ENCODE measurements at places on chromosomes 16 and 17.

GRCh38 chr17:57626520-57627210 is 118.4 kb downstream of the CCDC182 start:
- no peak for DNase-seq

DNA sequence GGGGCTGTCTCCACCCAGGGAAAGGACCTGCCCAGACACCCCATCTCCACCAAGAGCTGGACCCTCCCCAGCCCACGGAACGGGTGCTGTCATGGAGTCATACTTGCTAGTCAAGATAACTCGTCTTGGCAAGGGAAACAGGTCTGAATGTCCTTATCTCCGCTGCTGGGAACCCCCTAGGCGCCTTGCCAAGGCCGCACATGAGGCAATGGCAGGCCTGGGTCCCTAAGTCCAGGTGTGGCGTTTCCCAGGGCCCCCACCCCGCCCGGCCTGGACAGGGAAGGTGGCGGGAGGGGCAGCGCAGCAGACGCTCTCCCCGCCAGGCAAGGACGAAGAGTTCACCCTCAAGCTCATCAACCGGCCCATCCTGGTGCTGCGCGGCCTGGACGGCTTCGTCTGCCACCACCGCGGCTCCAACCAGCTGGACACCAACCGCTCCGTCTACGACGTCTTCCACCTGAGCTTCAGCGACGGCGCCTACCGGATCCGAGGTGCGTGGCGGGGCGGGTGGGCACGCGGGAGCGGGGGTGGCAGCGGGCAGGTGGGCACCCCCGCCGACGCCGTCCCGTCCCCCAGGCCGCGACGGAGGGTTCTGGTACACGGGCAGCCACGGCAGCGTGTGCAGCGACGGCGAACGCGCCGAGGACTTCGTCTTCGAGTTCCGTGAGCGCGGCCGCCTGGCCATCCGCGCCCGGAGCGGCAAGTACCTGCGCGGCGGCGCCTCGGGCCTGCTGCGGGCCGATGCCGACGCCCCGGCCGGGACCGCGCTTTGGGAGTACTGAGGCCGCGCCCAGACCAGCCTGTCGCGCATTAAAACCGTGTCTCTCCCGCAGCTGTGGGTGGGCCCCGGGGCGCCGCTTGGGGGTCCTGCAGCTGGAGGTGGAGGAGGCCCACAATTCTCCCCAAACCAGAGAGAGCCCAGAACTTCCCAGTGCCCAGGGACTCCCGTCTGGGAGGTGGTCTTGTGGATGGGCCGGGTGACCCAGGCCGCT is 8.4 kb downstream of the FSCN2 start:
- no peak for DNase-seq

DNA sequence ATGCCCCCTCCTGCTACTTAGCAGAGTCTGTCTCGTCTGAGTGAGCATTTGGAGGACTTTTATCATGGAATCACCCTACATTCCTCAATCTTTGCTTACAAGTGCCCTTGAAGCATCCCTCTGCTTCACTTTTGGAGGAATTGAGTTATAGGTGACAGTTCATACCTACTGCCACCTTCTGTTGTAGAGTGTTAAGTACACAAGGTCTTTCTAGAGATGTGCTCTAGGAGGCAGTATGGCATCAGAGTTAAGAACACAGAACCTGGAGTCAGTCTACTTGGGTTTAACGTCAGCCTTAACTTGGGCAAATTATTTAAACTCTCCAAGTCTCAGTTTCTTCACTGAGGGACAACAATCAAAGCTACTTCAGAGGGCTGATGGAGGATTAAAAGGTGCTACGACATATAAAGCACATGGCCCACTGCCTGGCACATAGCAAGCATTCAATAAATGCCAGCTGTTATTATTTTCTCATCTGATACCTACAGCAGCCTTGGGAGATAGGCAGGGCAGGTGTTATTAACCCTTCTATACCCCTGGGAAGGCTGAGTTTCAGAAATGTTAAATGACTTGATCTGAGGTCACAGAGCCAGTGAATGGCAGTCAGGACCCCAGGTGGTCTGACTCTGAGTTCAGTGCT is 62.2 kb downstream of the UTP18 start:
- no peak for DNase-seq

DNA sequence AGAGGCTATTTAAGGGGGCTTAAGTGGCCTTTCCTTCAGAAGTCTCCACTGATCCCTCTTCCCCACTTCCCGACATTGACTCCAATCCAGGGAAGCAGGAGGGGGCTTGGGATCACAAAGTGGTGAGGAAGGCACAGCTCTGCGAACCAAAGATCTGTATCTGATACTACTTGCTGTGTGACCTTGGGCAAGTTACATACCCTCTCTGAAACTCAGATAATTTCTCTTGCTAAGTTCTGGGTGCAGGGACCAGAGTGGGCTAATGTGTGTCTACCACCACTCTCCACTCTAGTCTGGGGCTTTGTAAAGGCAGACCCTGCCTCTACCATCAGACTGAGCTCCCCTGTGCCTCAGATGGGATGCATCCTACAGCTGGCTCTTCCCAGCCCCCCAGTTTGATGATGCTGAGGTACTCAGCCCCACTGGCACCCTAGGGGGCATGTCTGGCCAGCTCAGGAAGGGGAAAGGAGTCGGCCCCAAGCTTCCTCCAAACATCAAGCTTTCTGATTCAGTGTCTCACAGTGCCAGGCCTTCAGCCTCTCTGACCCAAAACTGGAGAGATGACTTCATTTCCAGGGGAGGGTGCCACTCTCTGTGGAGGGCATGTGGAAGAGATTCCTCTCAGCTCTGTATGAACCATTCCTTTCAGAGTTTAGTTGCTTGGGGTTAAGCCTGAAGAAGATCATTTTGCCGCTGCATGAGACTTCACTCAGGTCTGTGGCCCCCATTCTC is 10.9 kb downstream of the DLX4 start:
- no peak for DNase-seq

DNA sequence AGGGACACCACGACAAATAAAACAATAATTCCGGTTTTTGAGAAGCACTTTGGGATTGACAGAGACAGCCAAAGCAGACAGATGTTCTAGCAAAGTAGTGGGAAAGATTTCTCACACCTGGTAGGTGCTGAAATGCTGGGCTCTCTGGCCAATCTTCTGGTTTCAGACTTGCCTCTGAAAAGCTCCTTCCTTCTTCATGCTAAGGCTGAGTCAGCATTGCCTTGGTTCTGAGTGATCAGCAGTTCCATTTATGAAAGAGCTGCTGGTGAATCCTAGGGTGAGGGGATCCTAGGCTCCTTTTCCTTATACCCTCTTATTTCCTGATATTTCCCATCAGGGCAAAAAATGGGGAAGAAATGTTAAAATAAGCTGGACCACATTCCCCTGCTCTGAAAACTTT is 268.7 kb upstream of the SALL1 start:
- DNase-seq = no peak

GRCh38 chr17:54455251-54455868 is 445.3 kb upstream of the TOM1L1 start:
- no peak for DNase-seq

GRCh38 chr17:81708739-81709185 is 3.3 kb upstream of the SLC25A10 start:
- DNase-seq = no peak

DNA sequence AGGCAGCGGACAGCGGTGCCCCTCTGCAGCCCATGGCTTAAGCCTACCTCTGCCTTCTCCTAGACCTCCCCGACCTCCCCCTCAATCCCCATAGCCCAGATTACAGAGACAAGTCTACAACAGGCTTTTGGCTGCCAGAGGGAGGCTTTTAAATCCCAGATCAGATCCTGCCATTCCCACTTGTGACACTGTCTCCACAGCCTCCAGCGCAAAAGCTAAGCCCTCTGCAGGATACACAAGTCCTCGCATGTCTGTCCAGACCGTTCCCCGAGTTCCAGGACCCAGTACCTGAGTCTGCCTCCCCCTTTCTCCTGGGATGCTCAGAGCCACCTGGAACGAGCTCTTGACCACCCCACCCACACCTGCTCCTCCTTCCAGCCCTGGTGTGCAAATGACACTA is 31.2 kb downstream of the VAC14 start:
- no peak for DNase-seq

DNA sequence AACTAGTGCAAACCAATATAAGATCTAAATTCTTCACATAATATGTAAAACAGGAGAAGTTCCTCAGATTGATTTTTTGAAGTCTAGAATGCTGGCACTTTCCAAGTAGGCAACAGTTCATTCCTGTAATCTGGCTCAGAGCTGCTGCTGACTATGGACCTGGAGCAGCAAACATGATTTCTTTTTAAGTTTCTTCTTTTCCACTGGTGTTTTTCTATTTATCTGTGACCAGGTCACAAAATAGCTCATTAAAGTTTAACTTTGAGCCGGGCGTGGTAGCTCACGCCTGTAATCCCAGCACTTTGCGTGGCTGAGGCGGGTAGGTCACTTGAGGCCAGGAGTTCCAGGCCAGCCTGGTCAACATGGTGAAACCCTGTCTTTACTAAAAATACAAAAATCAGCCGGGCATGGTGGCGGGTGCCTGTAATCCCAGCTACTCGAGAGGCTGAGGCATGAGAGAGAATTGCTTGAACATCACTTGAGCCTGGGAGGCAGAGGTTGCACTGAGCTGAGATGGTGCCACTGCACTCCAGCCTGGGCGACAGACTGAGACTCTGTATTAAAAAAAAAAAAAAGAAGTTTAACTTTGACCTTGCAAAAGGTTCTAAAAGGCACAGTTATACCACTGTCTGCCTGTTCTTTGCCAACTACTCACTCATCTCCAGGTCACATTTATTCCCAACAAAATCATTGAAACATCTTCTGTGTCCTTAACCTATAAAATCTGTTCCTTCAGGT is 29.4 kb upstream of the SLC13A2 start:
- no peak for DNase-seq

GRCh38 chr17:42247734-42248133 is 28.5 kb downstream of the STAT5B start:
- no peak for DNase-seq

- no peak for DNase-seq
Observed at GRCh38 chr16:88301886-88302285, 80.9 kb upstream of the ZNF469 start.

- DNase-seq = no peak
Observed at GRCh38 chr16:54335230-54335629, 48.6 kb upstream of the IRX3 start.

DNA sequence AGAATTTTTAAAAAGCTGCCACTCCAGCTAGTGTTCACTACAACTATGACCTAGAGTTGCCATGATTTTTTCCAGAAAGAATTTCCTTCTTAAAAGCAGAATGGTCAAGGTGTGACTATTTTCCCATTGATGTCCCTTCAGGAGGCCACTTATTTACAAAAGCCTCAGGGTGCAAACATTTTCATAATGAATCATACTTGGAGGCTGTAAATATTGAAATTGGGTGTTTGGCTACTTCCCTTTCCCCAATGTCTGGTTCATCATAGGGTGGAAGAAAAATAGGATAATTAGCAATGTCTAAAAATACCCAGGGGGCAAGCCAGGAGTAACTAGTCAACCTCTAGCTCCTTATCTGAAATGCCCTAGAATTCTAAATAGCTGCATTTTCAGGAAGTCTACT is 18.8 kb downstream of the AXIN2 start:
- no peak for DNase-seq

DNA sequence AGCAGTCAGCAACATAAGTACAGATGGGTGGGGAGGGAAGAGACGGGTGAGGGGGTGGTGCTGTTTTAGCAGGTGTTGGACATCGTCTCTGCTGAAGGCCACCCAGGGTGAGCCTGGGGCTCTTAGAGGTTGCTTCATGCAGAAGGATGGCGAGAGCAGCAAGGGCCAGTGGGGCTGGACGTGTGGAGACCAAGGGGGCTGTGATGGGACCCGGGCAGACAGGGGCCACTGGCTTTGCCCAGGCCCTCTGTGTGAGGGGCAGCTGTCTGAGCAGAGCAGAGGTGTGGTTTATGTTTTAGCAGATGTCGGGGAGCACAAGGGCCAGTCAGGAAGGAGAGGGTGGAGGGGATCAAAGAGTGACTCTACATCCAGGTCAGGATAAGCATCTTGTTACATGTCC is 4.8 kb downstream of the NARF start:
- no peak for DNase-seq

GRCh38 chr17:73166731-73167581 is 2.1 kb downstream of the SSTR2 start:
- DNase-seq = no peak

DNA sequence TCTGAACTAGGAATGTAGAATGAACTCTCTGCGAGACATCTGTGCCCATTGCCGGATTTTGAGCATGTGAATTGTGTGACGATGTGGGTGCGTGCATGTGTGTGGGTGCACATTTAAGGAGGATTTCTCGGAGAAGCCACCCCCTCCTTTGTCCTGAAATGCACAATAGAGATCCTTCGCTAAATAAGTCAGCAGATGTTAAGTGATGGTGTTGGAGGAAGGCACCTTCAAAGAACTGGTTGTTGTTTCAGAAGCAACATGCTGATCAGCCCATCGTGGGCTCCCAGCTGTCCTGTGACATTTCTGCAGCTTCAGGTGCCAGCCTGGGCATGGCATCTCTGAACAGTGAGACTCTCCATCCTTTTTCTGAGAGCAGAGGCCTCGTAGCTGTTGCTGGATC is 194.9 kb downstream of the MSI2 start:
- no peak for DNase-seq

GRCh38 chr17:44315760-44316731 is 7.6 kb downstream of the RUNDC3A start:
- DNase-seq = no peak

DNA sequence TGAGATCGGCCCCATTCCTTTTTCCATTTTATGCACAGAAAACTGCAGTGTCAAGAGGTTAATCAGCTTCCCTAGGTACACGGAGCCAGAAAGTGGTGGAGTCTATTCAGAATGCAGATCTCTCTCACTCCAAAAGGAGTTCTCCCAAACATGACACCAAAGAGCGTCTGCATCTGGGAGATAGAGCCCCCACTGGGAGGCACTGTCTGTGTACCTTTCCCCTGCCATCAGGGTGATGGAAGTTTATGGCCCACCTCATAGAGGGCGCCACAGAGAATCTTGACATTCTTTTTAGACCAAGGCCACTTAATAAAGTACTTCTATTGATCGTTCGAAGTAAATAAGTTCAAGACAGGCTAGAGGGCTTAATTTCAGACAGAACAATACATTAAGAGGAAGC is 493.7 kb upstream of the ERCC4 start:
- no peak for DNase-seq

All from right forelimb (tissue), 1 donor.